ENCODE measurements at places on chromosomes 3 and 15. TPM values are rescaled to one million over a fixed set of nuclear protein-coding genes. Genes with fewer than 3 reads are reported as not detected.

The SMCO1 gene
- not detected for total RNA-seq

The UCN2 gene
- 0.11 TPM for total RNA-seq

The ABHD17C gene
- 2.9 TPM for total RNA-seq

The EEF1AKMT4 gene
- total RNA-seq, result 4.0 TPM

The SCAANT1 gene
- total RNA-seq, result not detected

The CYP1A1 gene
- total RNA-seq, result 65.0 TPM

All from dermis lymphatic vessel endothelial cell (primary cell).